GM13977 (cell line): ENCODE measurements at places on chromosomes 5 and 9.

- DNase-seq = no peak
These were observed 163.9 kb downstream of the ARRDC3 start for GRCh38 chr5:91219091-91219802.

- DNase-seq = no peak
These were observed 116.8 kb downstream of the BOD1 start for GRCh38 chr5:173499471-173500212.

GRCh38 chr5:6920628-6921256 is 207.5 kb downstream of the TENT4A start:
- no peak for DNase-seq

DNA sequence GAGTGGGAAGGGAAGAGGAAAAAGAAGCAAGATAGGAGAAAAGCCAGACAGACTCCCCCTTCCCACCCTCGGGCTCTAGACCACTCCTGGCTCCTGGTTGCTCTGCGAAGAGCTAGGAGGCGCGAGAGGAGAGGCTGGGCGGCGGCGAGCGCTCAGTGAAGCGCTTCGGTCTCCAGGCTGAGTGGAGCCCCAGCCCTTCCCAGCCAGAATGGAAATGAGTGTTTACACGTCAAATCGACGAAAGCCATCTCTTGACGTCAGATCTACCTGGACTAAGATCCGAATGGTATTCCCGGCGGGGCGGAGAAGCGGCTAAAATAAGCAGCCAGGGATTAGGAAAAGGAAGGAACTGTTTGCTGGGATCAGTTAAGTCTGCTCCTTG is at the start of gene PCSK1:
Gene PCSK1 (minus strand): TSS at position 183 of the 382 bp plus-strand sequence. CDS start 206 bp downstream, outside the sequence.
- no peak for DNase-seq

DNA sequence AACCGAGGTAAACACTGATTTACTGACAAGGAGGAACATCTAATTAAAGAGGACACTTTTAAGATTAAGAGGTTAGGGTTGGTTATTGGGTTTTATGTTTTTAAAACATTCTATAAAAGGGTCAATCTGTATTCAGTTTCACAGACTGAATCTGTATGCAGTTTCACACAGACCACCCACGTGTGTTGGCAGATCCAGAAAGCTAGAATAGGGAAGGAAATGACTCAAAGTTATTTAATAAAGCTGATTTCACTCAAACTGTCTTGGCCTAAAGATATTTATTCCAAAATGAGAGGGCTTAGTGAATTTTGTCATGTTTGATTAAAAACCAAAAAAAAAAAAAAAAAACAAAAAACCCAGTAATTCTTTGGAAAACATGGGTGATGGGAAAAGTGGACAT is 140.2 kb downstream of the SLC24A2 start:
- DNase-seq = no peak

- no peak for DNase-seq
These were observed 199.3 kb upstream of the ACTBL2 start for GRCh38 chr5:57681942-57682341.

DNA sequence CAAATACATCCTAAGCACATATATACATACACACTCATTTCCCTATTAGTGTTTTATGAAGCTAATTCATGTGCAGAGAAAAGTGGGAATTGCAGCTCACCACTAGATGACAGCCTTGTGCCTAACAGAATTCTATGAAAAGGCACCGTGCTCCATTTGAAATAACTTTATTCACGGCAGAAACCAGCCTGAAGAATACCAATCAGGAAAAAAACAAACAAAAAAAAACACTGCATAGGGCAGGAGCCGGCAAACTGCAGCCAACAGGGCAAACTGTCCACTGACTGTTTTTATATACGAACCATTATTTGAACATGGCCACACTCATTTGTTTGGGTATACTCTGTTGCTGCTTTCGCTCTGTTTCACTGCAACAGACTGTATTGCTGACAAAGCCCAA is 33.6 kb downstream of the ERMP1 start:
- no peak for DNase-seq

GRCh38 chr9:3292311-3292710 is 233.5 kb downstream of the RFX3 start:
- DNase-seq = no peak

- no peak for DNase-seq
These were observed 16.6 kb downstream of the OCLN start for GRCh38 chr5:69509212-69509611.

DNA sequence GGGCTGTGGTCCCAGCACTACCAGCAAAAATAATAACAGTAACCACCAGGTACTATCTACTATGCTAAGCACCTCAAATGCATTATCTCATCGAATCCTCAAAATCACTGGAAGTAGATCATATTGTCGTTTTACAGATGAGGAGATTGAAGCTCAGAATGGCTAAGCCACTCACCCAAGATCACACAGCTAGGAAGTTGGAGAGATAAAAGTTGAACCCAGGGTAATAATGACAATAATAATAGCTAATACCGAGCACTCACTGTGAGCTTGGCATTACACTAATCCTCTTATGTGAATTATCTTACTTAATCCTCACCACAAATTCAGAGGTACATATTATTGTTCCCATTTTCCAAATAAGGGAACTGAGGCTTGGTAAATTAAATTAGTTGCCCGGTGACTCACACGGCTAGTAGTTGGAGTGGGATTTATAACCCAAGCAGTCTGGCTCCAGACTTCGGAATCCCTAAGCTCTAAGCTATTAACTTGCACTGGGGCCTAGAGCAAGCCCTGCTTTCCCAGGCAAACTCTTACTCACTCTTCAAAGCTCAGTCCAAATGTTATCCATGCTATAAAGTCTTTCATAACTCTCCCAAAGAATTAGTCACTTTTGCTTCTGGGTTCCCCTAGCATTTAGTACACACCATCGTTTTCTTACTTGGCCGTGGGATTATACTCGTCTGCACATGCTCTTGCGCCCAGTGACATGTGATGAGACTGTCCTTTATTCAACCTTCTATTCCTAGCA is 3.8 kb downstream of the ARSI start:
- no peak for DNase-seq

- DNase-seq = no peak
These were observed 87.3 kb downstream of the PRDM6 start for GRCh38 chr5:123176224-123176937.

DNA sequence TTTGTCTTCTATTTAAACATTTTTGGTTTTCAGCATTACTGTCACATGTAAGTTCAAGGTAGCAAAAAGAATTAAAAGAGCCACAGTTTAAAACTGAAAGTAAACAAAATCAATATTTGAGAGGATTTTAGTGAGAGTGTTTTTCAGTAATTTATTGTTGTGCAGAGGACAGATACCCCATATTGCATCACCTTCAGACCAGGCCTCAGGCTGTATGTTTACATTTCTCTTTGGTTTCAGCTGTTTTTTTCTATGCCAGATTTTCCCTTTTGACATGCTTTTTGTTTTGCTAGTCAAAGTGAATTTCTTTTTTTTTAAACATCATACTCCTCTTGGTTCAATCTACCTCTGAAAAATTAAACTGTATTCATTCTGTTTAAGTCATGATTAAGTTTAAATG is 47.2 kb downstream of the MAST4 start:
- DNase-seq = no peak

DNA sequence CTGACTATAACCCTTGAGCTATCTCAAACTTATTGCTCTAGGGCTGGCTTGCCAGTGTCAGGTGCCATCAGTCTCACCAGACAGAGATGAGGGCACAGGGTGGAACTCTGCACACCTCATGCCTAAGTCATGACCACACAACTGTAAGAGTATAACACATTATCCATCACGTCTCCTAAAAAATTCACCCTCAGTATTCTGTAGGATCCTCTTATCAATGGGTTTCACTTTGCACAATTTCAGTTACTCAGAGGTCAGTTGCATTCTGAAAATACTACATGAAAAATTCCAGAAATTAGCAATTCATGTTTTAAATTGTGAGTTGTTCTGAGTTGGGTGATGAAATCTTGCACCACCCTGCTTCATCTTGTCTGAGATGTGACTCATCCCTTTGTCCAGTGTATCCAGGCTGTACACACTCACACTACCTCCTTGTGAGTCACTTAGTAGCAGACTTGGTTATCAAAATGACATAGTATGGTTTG is 690.9 kb upstream of the CDH18 start:
- DNase-seq = no peak

DNA sequence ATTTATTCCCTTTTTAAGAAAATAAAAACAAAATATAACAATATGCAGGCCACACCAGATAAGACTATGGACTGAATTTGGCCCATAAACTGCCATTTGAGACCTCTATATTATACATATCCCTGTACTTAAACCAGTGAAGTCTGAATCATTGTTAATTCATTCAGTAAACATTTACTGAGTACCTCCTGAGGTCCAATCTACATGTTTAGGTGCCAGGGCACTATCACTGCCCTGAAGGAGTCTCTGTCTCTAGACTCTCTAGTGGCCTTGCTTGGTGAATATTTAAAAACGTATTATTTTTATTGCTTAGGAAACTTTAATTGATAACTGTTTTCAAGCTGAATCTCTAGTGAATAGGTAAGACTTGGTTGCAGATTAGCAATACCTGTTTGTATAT is 74.7 kb upstream of the ELL2 start:
- no peak for DNase-seq
